ENCODE measurements at places on chromosomes 1 and 21.

DNA sequence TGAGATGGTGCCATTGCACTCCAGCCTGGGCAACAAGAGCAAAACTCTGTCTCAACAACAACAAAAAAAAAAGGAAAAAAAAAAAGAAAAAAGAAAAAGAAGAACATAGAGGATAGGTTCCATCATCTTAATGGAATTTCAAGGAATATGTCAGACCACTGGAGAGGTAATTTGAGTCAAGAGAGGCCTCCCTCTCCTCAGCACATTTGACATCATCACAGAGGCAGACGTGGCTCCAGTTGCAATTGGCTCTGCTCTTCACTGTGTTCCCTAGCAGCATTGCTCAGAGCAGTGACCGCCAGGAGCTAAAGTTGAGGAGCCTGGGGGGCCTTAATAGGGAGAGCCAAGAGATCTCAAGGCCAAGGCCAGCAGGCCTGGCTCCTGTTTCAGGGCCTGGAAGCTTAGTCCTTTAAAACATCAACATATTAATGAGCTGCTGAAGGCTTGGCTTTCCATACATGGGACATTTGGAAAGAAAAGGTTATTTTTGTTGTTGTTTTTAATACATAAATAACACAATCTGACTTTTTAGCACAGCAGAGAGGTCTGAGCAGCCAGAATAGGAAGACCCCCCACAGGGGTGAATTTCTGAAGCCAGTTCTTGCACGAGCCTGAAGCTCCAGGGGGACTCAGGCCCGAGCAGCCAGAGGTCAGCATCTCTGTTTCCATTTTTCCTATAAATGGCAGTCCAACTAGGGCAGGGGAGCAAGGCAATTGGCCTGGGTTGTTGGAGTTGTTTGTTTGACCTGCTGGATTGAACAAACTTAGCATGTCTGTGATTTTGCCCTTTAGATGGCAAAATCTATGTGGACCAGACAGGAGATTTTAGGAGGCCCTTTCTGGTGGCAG lies 118.3 kb upstream of the FGGY start:
- DNase-seq, result no peak
- H3K4me1 ChIP-seq, result no peaks in the 10 kb centered on the region
- no peak overlapping the region for H3K27ac ChIP-seq
- H3K36me3 ChIP-seq, result no peaks in the 10 kb centered on the region
- no peak overlapping the region for H3K4me3 ChIP-seq
- no peaks in the 10 kb centered on the region for H3K27me3 ChIP-seq

- DNase-seq, result no peak
- H3K27me3 ChIP-seq, result no peaks in the 10 kb centered on the region
- H3K4me3 ChIP-seq, result no peak overlapping the region
- no peak overlapping the region for H3K27ac ChIP-seq
- H3K36me3 ChIP-seq, result no peaks in the 10 kb centered on the region
These were observed 13.0 kb downstream of the RGS1 start for GRCh38 chr1:192588546-192588945.

DNA sequence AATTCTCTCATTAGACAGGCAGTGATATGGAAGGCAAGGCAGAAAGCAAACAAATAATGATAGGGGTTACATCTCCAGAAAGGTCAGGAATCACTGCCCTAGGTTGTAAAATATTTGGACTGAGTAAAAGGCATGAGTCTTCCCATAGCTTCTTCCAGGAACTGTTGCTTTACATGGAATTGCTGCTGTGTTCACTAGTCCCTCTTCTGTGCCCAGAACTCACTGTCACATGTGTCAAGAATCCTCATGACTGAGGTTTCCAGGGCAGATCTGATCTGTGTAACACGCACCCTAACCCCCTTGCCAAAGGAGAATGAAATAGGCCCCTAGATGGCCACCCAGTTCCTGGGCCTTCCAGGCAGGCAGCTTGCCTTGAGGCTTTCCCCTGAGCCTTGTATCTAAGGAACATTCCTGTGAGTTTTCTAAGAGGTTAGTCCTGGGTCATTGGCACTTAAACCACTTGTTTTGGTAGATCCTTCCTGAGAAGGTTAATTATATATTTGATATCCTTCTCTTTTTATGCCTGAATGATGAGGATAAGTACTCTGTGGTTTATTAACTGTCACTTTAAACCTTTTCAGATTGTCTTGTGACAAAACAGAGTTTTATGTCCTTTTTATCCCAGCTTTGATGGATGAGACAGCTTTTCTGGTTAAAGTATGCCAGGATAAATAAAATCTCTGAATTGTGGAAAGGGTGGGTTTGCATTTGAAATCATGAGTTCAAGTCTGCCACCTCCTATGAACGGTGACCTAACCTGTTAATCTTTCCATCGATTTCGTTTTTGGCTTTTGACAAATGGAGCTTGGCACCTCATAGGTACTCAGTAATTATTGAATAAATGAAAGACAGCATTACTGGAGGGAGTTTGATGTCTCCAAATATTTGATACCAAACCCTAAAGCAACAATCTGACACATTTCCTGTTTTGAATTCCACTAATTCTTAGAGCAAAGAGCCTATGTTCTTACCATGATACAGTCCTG lies 163.3 kb downstream of the DHRS3 start:
- no peaks in the 10 kb centered on the region for H3K27me3 ChIP-seq
- no peak overlapping the region for H3K4me3 ChIP-seq
- no peaks in the 10 kb centered on the region for H3K36me3 ChIP-seq
- DNase-seq, result no peak
- H3K27ac ChIP-seq, result no peak overlapping the region

DNA sequence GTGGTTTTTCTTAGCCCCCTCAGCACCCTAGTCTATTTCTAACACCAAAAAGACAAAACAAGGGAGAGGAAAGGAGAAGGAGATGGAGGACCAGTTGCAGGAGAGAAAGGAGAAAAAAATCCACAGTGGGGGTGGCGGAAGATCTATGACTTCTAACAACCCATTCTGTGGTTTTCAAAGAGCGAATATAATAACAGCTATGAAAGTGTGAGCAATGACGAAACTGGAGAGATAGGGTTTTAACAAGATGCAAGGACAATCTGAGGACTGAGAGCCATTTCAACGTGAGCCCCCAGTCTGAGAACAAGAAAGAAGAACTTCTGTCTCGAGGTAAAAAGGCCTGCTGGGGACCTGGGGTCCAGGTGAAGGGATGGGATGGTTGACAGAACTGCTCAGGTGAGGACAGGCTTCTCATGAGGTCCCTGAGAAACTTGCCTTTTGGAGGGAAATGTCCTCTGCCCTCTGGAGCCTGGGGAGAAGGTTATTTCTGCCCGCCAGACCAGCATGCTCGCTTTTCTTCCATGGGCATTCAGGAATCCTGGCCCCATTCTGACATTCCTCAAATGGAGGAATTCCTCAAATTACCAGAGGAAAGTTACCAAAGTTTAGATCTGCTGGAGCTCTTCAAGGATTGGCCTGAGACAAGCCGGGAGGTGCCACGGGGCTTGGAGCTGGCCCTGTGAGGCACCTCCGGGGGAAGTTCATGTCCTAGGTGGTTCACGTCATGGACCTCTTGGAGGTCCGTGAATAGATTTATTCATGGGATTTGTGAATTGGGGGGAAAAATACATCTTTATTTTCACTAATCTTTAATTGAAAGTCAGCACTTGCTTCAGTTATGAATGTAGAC lies at the start of gene CD160:
CD160 (plus strand) TSS at position 270 of the 850 bp plus-strand sequence. CDS start 8,829 bp downstream, outside the sequence.
- no peaks in the 10 kb centered on the region for H3K27me3 ChIP-seq
- DNase-seq, result no peak
- no peak within 1 kb of the TSS for H3K27ac ChIP-seq
- peaks cover 7% of the 10 kb centered on the region for H3K4me1 ChIP-seq
- no peaks in the 10 kb centered on the region for H3K36me3 ChIP-seq
- no peak within 1 kb of the TSS for H3K4me3 ChIP-seq

- H3K4me3 ChIP-seq, result no peak overlapping the region
- H3K27ac ChIP-seq, result no peak overlapping the region
- no peaks in the 10 kb centered on the region for H3K4me1 ChIP-seq
- H3K36me3 ChIP-seq, result no peaks in the 10 kb centered on the region
- H3K27me3 ChIP-seq, result no peaks in the 10 kb centered on the region
These were observed 30.0 kb downstream of the PODN start for GRCh38 chr1:53091841-53092645.

GRCh38 chr1:233652526-233652925 lies 38.6 kb downstream of the KCNK1 start:
- no peaks in the 10 kb centered on the region for H3K4me1 ChIP-seq
- H3K36me3 ChIP-seq, result no peaks in the 10 kb centered on the region
- H3K27ac ChIP-seq, result no peak overlapping the region

GRCh38 chr21:45523411-45524101 lies 18.7 kb downstream of the SLC19A1 start:
- no peak for DNase-seq
- no peaks in the 10 kb centered on the region for H3K4me1 ChIP-seq
- H3K36me3 ChIP-seq, result peaks cover 31% of the 10 kb centered on the region
- H3K27me3 ChIP-seq, result no peaks in the 10 kb centered on the region
- no peak overlapping the region for H3K4me3 ChIP-seq
- no peak overlapping the region for H3K27ac ChIP-seq
